Peyer's patch (tissue), 4 donors: ENCODE measurements at places on chromosomes 4 and X. TPM values are rescaled to one million over a fixed set of nuclear protein-coding genes. Genes with fewer than 3 reads are reported as not detected.

The TMEM271 gene
- not detected for total RNA-seq

The NLGN3 gene
- 1.1 TPM for total RNA-seq

DNA sequence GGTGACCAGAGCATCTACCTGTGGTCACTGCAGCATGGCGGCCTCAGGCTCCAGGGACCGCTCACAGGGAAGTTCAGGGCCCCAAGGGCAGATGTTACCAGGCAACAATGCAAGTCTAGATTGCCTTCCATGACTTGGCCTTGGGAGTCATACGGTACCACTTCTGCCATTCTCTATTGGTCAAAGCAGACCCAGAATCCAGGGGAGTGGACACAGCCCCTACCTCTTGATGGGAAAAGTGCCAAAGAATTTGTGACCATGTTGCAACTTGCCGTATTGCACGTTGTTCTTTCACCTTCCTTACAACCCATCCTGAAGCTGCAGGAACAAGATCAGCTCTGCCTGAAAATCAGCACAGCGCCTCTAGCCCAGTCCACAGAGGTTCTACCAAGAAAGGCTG is 111.1 kb downstream of the IRF2 start:
- H3K4me3 ChIP-seq = no peak overlapping the region
- no peak for DNase-seq
- H3K27ac ChIP-seq = no peak overlapping the region
- no peaks in the 10 kb centered on the region for H3K27me3 ChIP-seq
- H3K36me3 ChIP-seq = no peaks in the 10 kb centered on the region

GRCh38 chrX:81259714-81260395 is 58.0 kb downstream of the SH3BGRL start:
- H3K4me1 ChIP-seq = no peaks in the 10 kb centered on the region
- no peak overlapping the region for H3K4me3 ChIP-seq
- no peak for DNase-seq
- H3K27me3 ChIP-seq = no peaks in the 10 kb centered on the region
- no peak overlapping the region for H3K27ac ChIP-seq

DNA sequence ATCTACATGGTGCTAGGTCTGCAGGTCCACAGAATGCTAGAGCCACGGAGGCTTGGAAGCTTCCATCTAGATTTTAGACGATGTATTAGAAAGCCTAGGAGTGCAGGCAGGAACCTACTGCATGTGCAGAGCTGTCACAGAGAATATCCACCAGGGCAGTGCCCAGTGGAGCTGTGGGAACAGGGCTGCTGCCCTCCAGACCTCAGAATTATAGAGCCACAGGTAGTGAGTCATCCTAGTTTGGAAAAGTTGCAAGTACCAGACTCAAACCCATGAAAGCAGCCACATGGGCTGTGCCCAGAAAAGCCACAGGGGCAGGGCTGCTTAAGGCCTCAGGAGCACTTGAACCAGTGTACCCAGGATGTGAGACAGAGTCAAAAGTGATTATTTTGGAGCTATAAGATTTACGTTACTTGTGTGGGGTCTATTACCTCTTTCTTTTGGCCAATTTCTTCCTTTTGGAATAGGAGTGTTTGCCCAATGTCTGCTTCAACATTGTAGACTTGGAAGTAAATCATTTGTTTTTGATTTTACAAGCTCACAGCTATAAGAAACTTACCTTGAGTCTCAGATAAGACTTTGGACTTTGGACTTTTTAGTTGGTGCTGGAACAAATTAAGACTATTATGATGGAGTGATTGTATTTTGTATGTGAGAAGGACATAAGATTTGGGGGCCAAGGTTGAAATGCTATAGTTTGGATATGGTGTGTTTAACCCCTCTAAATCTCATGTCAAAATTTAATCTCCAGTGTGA is 143.5 kb upstream of the CHRDL1 start:
- no peak overlapping the region for H3K27ac ChIP-seq
- no peak overlapping the region for H3K4me3 ChIP-seq
- no peaks in the 10 kb centered on the region for H3K27me3 ChIP-seq

- DNase-seq = no peak
- H3K4me3 ChIP-seq = no peak overlapping the region
- no peaks in the 10 kb centered on the region for H3K27me3 ChIP-seq
- no peaks in the 10 kb centered on the region for H3K4me1 ChIP-seq
Measured at GRCh38 chr4:152480901-152481300, 55.0 kb downstream of the FBXW7 start.

DNA sequence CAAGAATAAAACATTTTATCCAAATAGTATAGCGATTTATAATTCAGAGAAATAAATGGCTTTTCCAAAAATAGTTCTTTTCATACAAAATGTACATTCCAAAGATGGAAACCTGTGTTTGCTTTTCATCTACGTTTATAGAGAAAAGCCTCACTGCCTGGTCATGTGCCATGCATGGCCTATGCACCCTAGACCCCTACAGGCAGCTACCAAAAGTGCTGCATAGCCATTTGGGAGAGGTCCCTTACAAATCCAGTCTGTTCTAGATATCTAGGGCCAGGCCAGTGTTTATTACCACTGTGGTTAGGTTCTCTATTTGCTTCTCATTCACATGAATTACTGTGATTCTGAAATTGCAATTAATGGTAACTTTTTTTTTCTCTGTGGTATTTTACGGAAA is 17.2 kb downstream of the HMGB2 start:
- H3K27ac ChIP-seq = no peak overlapping the region
- H3K4me3 ChIP-seq = no peak overlapping the region

The ANKRD50 gene
- total RNA-seq = 9.8 TPM

GRCh38 chr4:138174981-138175794 is 67.0 kb downstream of the SLC7A11 start:
- DNase-seq = no peak
- H3K4me3 ChIP-seq = no peak overlapping the region
- H3K4me1 ChIP-seq = no peaks in the 10 kb centered on the region
- no peaks in the 10 kb centered on the region for H3K27me3 ChIP-seq

The PRRG3 gene
- total RNA-seq = not detected

GRCh38 chrX:27575565-27575964 is 14.6 kb upstream of the DCAF8L2 start:
- H3K27me3 ChIP-seq = no peaks in the 10 kb centered on the region
- H3K4me1 ChIP-seq = no peaks in the 10 kb centered on the region
- DNase-seq = no peak
- H3K36me3 ChIP-seq = no peaks in the 10 kb centered on the region
- H3K4me3 ChIP-seq = no peak overlapping the region

GRCh38 chr4:150402871-150403272 is 179.1 kb upstream of the MAB21L2 start:
- no peaks in the 10 kb centered on the region for H3K36me3 ChIP-seq
- no peak overlapping the region for H3K4me3 ChIP-seq
- H3K4me1 ChIP-seq = no peaks in the 10 kb centered on the region
- no peaks in the 10 kb centered on the region for H3K27me3 ChIP-seq
- DNase-seq = peak; percentile 58
- no peak overlapping the region for H3K27ac ChIP-seq

DNA sequence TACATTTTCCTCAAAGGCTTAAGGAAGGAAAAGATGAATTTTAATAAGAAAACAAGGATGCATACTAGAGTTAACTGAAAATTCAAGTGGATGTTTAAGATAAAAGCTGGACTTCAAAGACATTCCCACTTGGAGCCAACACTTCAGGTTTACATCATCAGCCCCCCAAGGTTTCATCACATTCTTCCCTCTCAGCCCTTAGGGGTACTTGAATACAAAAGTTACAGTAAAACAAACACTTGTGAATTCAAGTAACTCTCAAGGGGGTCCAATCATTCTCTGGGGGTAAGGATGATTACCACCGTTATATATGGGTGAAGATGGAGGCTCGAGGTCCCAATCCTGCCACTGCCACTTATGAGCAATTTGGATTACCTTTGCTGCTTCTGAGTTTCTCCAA is 36.1 kb downstream of the STARD8 start:
- DNase-seq = no peak
- no peaks in the 10 kb centered on the region for H3K27me3 ChIP-seq
- H3K36me3 ChIP-seq = no peaks in the 10 kb centered on the region
- H3K27ac ChIP-seq = no peak overlapping the region

GRCh38 chrX:70960730-70961129 is 29.8 kb upstream of the SLC7A3 start:
- no peak for DNase-seq
- no peaks in the 10 kb centered on the region for H3K27me3 ChIP-seq
- no peaks in the 10 kb centered on the region for H3K4me1 ChIP-seq
- no peaks in the 10 kb centered on the region for H3K36me3 ChIP-seq
- no peak overlapping the region for H3K4me3 ChIP-seq

DNA sequence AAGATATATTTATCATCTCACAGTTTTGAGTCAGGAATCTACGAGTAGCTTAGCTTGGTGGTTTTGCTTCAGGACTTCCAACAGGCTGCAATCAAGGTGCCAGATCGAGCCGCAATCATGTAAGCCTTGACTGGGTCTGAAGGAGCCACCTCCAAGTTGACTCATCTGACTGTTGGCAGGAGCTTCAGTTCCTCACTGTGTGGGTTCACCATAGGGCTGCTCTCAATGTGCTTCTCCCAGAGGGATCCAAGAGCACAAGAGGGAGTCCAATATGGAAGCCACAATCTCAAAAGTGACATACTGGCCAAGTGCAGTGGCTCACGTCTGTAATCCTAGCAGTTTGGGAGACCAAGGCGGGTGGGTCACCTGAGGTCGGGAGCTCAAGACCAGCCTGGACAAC is 26.5 kb downstream of the DCHS2 start:
- H3K4me1 ChIP-seq = no peaks in the 10 kb centered on the region
- no peak overlapping the region for H3K4me3 ChIP-seq
- no peak for DNase-seq
- H3K36me3 ChIP-seq = no peaks in the 10 kb centered on the region
- no peaks in the 10 kb centered on the region for H3K27me3 ChIP-seq
- H3K27ac ChIP-seq = no peak overlapping the region

The CORIN gene
- total RNA-seq = 0.57 TPM

The ASB9 gene
- total RNA-seq = not detected

DNA sequence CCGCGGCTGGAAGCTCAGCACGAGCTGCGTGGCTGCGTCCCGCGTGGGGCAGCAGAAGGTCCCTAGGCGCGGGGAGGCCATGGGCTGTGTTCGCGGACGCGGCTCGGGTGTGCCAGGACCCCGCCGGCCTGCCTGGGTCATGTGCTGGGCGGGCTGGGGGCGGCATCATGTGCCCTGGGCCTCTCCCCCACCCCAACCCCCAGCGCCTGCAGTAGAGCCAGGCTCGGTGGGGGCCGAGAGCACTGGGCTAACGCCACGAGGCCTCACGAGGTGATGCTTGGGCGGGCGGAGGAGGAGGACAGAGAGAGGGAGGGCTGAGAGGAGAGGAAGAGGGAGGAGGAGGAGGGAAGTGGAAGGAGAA is at the start of gene GPR143:
Gene GPR143, minus strand, starts transcription at position 111 of the 361 bp plus-strand sequence. Its CDS starts 30 bp downstream, at position 81.
- no peak for DNase-seq
- no peaks in the 10 kb centered on the region for H3K27me3 ChIP-seq
- H3K4me1 ChIP-seq = no peaks in the 10 kb centered on the region

GRCh38 chrX:7062903-7063302 is 84.6 kb upstream of the STS start:
- no peak overlapping the region for H3K27ac ChIP-seq
- no peak for DNase-seq
- no peak overlapping the region for H3K4me3 ChIP-seq
- no peaks in the 10 kb centered on the region for H3K36me3 ChIP-seq
- no peaks in the 10 kb centered on the region for H3K27me3 ChIP-seq
